HTR-8/SVneo (cell line): ENCODE measurements at places on chromosomes 3 and 15.
A peak's percentile ranks its signal among the peaks of the same experiment; 100 is the strongest.

DNA sequence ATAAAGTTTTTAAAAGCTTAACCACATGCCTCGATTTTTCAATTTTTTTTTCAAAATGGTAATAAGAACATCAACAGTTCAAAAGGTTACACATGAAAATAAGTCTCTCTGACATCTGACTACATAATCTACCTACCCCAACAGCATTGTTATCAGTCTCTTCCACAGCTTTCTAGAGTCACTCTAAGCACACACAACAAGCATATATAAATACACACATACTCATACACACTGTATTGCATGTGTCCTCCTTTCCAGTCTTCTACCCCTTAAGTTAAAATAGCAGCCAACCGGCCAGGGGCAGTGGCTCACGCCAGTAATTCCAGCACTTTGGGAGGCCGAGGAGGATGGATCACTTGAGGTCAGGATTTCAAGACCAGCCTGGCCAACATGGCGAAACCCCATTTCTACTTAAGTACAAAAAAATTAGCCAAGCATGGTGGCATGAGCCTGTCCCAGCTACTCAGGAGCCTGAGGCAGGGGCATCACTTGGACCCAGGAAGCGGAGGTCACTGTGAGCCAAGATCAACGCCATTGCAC lies 12.2 kb downstream of the TBL1XR1 start:
- DNase-seq = no peak

DNA sequence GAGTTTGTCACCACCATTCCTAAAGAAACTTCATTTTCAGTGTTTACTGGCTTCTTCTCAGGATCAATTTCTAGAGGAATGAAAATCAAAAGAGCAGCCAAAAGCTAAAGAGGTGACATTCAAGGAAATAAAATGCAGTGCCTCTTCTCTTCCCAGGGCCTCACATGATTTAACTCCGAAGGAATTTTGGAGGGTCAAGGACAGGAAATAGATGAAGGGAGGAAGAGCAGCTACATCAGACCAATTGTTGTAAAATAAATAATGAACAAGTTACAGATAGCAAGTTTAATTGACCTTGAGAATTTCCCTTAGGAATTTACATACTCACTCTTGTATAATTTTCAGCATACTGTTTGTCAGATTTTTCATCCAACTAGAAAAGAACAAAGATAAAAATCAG lies 78.1 kb downstream of the LRRFIP2 start:
- DNase-seq = peak; percentile 38

DNA sequence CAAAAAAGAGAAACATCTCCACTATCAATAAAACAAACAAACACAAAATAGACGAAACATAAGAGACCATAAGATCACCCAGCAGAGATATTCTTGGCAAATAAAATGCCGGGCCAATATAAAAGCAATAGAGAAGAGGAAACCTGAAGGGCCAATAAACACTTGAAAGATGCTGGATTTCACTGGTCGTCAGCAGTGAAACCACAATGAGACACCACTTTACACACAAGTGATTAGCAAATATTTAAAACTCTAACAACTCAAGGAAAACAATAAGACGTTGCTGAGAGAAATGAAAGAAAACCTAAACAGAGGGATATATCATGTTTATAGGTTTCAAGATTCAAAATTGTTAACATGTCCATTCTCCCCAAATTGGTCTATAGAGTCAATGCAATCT lies 148.5 kb downstream of the WDR76 start:
- DNase-seq = no peak

GRCh38 chr3:73255609-73256029 lies 194.2 kb downstream of the EBLN2 start:
- peak; percentile 18 for DNase-seq
